K562 (cell line): ENCODE measurements at places on chromosomes 1 and 21.
A peak's percentile ranks its signal among the peaks of the same experiment; 100 is the strongest.

- DNase-seq, result no peak
Observed at GRCh38 chr1:64072089-64072793, 131.2 kb upstream of the UBE2U start.

GRCh38 chr1:159839116-159839849 is 12.6 kb downstream of the SLAMF8 start:
- no peak for DNase-seq

GRCh38 chr21:21973806-21974205 is 975.6 kb downstream of the NCAM2 start:
- DNase-seq, result no peak

GRCh38 chr1:223793716-223794115 is 52.0 kb downstream of the TP53BP2 start:
- no peak for DNase-seq

GRCh38 chr1:201487742-201488141 is 18.8 kb upstream of the PHLDA3 start:
- DNase-seq, result no peak

DNA sequence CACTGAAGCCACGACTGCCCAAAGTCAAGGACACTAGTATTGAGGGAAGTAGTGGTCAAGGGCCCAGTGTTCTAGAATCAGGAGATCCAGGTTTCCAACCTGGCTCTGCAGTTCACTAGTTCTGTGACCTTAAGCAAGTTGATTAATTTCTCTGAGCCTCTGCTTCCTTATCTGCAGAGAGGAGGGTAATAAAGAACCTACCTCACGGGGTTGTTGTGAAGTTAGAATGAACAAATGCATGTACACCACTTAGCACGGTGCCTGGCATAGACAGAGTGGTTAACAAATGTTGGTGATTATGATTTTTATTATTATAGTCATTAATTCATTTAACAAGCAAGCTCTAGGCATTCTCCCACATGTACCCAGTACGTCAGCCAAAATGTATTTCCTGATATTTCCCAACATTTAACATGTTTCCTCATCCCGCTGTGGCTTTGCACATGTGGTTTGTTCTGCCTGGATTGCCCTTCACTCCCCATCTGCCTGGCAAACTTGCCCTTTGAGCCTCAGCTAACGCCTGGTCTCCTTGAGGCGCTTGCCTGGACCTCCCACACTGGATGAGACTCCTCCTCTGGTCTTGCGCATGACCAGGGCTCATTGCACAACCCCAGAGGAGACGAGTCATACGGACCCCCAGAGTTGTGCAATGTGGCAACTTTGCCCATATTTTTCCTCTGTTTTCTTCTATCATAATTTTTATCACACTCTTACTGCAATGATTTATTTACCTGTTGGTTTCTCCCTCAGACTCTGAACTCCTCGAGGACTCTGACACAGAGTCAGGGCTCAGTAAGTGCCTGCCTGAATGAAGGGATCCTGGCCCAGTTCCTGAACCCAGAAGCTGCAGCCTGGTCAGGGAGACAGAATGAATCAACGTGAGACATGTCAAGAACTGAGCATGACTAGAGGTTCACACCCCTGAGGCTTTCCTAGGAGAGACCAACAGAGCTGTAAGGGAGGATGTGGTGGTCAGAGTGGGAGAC is 20.7 kb upstream of the MFSD2A start:
- no peak for DNase-seq

- DNase-seq, result peak; percentile 93
Observed at GRCh38 chr1:99808391-99809115, 41.6 kb upstream of the AGL start.

DNA sequence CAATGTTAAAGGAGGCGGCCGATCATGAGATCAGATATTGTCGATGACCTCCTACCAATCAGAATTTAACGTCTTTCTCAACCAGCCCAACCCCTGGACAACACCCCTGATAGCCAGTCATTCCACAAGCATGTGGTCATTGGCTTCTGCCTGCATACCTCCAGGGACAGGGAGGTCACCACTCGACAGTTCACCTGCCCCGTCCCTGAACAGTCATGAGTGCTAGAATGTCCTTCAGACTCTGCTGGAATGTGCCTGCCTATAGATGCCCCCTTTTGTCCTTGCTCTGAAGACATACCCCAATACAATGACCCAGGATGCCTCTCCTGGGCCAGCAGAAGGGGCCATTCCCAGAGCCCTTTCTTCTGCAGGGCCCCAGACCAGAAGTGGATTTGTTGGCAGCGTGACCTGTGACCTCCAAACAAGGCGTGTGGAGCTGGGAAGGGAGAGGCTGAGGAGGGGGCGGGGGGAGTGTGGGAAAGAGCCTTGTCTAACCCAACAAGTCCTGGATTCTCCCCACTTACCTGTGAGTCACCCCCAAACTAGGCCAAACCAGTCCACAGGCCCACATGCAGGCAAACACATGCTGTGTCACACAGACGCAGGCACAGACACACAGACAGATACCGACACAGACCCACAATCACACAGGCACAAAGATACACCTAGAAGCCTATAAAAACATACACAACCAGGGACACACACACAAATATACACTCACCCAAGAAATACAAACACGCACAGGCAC is 2.2 kb downstream of the CRYBG2 start:
- peak; percentile 59 for DNase-seq

DNA sequence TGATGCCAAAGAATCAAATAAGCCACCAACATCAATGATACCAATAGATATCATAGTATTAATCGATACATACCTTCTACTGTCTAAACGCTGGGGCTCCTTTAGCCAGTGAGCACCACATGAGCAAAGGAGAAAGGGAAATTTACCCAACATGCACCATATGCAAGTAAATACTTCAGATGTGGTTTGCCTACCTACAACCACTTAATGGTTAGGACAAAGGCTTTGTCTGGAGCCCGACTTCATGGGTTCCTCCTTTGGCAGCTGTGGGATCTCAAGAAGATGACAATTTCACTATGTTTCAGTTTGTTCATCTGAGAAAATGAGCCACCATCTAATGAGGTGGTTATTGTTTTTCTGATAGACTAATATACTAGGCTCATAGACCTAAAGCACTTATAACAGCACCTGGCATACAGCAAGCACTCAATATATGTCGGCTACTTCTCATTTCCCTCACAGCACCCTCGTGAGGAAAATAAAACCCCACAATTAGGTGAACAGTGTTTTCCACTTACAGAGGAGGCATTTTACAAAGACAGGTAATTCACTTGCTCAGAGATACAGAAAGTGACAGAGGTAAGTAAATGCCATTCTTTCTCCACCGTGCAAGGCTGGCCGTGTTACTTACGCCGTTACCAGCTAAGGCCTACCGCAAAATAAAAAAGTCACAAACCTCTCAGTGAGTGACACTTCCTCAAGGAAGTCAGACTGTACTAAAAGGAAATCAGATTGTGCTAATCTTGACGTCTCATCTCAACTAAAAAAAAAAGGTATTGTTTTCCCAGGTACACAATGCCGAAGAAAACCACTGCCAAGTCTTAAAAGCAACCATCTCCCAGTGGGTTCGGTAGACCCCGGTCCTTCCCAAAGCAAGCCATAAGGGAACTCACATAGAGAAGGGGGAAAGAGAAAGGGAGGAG is 1.6 kb downstream of the TTC13 start:
- peak; percentile 22 for DNase-seq

DNA sequence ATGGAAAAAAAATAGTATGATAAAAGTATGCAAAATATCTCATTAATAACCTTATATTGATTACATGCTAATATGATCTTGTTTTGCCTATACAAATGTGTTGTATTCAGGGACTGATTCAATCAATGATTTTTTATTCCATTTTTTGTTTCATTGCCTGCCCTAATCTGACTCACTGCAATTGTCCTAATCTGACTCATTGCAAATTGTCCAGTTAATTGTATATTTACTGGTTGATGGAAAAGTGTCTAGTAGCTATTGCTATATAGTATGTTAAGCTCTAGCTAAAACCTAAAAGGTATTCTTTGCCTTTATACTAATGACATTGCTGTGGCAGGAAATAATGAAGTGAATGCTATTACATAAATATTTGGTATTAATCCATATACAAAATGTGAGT is 728.9 kb upstream of the ZP4 start:
- no peak for DNase-seq

GRCh38 chr1:38082769-38083263 is 36.2 kb upstream of the POU3F1 start:
- DNase-seq, result no peak

GRCh38 chr1:23554481-23555269 is 4.6 kb downstream of the ID3 start:
- peak; percentile 97 for DNase-seq

DNA sequence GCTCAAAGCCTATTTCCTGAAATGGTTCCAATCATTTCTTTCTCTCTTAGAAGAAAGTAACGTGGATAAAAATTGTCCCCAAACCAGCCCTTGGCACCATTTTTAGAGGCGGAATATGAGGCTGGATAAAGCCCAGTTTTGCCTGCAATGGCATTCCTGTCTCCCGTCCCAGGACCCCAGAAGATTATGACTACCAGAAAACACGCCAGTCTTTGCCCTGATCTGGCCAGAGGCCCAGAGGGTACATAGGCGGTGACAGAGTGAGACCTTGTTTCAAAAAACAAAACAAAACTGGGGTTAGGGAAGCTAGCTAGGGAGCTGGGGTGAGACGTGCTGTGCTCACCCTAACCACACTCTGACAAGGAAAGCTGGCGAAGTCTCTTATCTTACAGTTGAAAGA is at the start of gene AADACL4:
Gene AADACL4, plus strand, starts transcription at position 301 of the 400 bp plus-strand sequence. CDS start 462 bp downstream, outside the sequence.
- no peak for DNase-seq

DNA sequence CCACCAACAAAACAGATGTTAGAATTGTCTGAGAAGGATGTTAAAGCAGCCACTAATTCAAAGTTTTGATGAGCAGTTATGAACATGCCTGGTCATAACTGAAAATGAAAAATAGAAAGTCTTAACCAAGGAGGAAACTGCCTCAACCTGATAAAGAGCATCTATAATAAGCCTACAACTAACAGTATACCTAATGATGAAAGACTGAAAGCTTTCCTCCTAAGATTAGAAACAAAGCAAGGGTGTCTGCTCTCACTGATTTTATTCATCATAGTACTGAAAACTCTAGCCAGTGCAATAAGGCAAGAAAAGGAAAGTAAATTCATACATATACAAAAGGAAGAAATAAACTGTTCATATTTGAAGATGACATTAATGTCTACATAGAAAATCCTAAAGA is 82.0 kb downstream of the KCNK1 start:
- no peak for DNase-seq

DNA sequence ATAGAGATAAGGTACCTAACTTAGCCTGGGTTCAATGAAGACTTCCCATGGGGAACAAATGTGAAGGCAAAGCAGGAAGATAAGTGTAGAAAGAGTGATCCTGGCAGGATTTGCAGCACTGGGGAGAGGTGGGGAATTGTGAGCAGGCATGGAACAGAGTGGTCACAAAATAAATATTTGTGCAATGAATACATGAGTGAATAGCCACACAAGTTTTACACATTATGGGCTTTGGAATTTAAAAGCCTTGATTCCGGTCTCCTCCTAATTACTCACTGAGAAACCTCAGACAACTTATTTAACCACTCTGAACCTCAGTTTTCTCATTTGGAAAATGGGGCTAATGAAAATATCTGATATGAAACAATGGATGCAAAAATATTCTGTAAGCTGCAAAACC is 148.3 kb downstream of the ELAVL4 start:
- no peak for DNase-seq

DNA sequence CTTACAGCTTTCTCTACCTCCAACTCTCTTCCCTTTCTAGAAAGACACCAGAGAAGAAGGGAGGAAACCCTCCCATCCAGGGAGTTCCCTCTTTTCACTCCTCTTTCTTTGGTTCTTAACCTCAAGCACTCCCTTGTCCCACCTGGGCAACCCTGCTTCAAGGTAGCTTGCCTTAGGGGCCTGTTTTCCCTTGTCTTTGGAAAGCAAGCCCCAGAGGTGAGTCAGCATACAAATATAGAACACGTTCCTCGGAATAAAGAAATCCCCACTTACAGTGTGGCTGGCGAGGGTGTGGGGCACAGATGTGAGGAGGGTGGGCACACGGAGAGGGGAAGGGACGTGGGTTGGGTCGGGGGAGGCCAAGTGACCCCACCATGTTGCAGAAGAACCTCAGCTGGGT is 26.1 kb upstream of the KCNE2 start:
- DNase-seq, result no peak

GRCh38 chr1:35115459-35116383 is 36.5 kb downstream of the ZMYM1 start:
- DNase-seq, result no peak

- DNase-seq, result no peak
Observed at GRCh38 chr1:107933736-107934135, 31.2 kb downstream of the VAV3 start.

DNA sequence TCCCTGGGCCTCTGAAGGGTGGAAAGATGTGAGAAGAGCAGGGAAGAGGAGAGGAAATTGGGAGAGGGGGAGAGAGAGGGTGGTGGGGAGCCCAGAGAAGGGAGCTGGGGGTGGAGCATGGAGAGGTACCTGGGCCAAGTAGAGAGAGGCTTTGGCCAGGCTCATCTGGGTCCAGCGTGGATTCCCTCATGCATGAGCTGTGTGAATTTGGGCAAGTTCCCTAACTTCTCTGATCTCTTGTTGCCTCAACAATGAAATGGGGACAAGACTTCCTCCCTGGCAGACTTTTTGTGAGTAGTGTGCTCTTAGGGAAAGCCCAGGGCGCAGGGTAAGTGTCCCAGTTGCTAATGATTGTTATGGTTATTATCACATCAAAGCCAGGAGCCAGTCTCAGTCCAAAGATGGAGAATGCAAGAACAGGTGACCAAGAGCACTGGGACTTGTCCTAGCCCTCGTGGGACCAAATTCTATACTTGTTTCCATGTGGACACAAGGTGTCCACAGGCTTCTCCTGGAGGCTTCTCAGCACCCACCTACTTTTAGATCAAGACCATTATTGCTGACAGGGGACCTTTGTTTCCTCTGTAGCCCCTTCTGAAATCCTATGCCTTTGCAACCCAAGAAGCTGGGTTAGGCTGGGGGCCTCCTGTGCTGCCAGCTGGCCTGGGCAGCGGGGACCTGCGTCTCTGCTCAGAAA is 13.9 kb downstream of the IL6R start:
- DNase-seq, result no peak

DNA sequence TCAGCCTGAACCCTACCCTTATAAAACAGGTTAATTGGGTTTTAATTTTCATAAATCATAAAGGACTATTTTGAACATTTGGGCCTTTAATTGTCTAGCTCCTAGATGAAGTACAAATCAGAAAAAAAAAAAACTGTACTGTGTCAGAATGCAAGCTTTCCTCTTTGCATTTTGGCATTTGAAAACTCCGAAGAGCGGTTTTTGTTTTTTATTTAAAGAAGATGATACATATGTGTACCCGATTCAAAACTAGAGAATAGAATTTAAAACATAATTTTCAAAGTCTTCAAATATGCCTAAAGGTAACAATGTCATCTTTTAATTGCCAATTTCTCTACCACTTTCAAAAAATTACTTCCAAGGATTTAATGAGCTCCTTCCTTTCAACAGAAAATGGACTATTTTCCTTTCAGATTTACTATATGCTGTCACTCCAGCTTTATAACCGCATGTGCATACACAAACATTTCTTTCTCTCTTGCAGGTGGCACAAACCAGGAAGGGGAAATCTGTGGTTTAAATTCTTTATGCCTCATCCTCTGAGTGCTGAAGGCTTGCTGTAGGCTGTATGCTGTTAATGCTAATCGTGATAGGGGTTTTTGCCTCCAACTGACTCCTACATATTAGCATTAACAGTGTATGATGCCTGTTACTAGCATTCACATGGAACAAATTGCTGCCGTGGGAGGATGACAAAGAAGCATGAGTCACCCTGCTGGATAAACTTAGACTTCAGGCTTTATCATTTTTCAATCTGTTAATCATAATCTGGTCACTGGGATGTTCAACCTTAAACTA is 33.7 kb downstream of the MRPL39 start:
- DNase-seq, result peak; percentile 22
